ENCODE measurements at places on chromosomes 7 and 10.
A peak's percentile ranks its signal among the peaks of the same experiment; 100 is the strongest.

- no peak for DNase-seq
Observed at GRCh38 chr7:104054362-104054761, 64.9 kb upstream of the RELN start.

- DNase-seq, result no peak
Observed at GRCh38 chr10:24898501-24898900, 53.9 kb downstream of the PRTFDC1 start.

DNA sequence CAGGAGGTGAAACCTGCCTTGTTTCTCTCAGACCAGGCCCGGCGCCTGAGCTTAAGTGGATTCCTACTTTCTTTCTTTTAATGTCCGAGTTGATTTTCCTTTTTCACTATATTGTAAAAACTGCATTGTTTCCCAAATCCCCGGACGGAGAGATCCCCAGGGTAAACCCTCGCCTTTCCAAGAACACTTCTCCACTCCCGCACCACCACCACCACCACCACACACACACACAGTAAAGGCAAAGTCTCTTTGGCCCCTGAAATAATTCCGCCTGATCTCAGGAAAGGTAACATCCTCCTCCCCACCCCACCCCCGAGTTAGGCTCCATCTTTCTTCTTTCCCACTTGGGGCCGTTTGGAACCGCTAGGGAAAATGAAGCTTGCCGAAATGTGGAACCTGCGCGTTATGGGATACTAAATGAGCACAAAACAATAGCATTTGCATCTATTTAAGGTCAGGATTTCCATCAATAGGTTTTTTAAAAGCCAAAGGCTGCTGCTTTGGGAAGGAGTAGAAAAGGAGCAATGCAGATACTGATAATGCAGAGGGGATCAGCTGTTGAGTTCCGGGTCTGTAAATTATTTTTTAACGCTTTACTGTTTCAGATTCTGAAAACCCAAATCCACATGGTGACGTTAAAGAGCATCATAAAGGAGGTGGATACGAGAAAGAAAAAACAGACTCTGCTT lies 2.5 kb downstream of the HPSE2 start:
- no peak for DNase-seq

- DNase-seq, result peak; percentile 19
Observed at GRCh38 chr10:100186253-100187212, 704 bp upstream of the ERLIN1 start.

DNA sequence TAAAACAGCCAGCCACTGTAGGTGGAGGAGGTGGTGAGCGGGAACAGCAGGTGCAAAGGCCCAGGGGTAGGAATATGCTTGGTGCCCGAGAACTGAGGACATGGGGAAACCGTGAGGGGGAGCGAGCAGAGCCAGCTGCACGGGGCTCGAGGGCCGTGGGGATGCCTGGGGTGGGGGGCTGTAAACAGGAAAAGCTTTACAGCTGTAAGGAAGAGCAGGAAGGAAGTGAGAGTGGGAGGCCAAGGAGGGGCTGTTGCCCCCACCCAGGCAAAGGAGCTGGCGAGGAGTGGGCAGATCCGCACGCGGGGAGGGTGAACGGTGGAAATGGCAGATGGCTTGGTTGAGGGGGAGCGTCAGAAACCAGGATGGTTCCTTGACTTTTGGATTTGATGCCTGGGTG lies 34.4 kb downstream of the ZMIZ1 start:
- DNase-seq, result no peak

DNA sequence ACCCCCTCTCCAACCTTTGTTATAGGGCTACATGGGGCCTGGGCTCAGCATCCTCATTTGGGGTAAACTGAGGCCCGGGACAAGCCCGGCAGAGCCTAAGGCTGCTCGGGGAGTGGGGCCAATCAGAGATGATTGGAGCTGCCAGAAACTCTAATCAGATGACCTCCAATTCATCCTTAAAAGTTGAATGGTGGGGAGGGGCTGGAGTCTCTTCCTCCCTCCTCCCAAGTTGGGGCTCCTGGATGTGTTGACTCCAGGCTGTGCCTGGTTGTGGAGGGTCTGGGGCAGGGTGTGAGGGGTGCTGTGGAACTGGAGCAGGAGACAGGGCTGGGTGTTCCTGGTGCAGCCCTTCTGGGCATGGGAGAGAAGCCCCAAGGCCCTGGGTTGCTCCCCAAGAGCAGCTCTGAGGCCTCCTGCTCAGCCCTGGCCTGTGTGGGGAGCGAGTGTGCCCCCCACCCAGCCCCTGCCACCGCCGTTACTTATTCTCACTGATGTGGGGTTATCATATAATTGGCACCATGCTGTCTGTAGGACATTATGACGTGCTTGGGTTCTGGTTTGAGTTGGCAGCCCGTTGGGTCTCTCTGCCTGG lies 2.2 kb downstream of the BHLHA15 start:
- DNase-seq, result no peak

- peak; percentile 79 for DNase-seq
Observed at GRCh38 chr10:71766717-71767419, 6.5 kb downstream of the VSIR start.

- no peak for DNase-seq
Observed at GRCh38 chr7:128165927-128166420, 75.1 kb upstream of the LEP start.

DNA sequence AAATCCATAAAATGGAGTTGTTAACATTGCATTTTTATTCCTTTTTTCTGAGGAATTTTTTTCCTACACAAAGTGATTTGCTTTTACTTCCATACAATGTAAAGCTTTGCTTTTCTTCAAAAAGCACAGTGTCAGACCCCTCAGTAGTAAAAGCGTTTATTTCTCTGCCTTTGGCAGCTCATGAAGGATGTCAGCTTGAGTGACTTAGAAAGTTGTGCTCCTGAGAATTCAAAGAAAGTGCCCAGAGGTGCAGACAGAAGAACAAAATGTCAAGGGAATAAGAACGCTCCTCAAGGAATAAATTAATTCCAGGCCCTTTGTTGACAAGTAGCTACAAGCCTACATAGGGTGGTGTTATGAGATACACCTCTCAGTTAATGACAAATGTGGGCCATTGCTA lies 369.3 kb upstream of the ADARB2 start:
- no peak for DNase-seq

- no peak for DNase-seq
Observed at GRCh38 chr10:24518411-24518810, 205.3 kb downstream of the ARHGAP21 start.

- peak; percentile 18 for DNase-seq
Observed at GRCh38 chr7:80210400-80210799, 75.8 kb downstream of the GNAI1 start.

GRCh38 chr7:134910968-134911367 lies 75.3 kb upstream of the AGBL3 start:
- DNase-seq, result no peak

GRCh38 chr10:79098596-79099015 lies 29.8 kb downstream of the ZMIZ1 start:
- no peak for DNase-seq

GRCh38 chr7:17401791-17402627 lies 103.6 kb downstream of the AHR start:
- DNase-seq, result no peak

DNA sequence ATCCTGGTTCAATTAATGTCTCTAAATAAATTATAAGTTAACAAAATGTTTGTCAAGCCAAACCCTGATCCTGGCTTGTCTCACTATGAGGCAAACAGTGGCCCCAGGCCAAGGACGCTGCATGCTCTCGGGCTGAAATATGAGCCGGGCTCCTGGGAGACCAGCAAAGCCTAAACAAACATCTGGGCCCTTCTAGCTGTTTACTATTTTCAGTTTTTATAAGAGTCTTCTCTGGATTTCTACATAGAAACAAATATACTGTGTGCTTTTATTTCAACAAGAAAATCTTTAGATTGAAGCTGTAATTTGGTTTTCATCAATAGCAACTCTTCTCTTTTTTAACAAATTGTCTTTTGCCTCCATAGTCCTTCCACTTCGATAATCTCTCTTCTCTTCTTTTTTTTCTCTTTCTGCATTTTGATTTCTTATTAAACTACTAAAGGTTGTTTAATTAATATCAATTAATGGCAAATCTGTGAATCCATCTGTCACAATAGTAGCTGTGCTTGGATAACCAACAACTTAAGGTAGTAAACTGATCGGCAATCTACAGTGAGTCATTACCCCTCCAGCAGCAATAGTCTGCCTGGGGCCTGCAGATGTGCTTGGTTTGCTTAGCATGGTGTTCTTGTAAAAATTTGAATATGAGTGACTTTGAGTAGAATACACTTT lies 83.3 kb upstream of the DNAJC1 start:
- DNase-seq, result peak; percentile 66

- no peak for DNase-seq
Observed at GRCh38 chr10:6242089-6242488, 39.4 kb downstream of the PFKFB3 start.

DNA sequence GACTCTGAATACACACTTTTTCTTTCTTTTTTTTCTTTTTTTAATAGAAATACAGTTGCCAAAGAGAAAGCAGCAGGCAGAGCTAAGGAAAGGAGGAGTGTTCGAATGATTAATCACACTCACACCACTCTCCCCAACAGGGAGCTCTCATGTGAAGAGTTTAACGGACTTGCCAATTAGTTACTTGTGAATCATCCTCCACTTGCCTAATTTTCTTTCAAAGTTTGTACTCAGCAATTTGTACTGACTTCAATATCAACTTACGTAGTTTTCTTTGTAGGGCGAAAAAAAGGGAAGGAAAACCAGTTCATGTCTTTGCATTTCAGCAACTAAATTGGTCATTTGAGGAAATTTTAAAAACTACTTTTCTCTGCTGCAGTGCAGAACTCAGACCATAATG lies 109.2 kb downstream of the PIP4K2A start:
- DNase-seq, result peak; percentile 85
